ENCODE measurements at places on chromosomes 7 and 10.

DNA sequence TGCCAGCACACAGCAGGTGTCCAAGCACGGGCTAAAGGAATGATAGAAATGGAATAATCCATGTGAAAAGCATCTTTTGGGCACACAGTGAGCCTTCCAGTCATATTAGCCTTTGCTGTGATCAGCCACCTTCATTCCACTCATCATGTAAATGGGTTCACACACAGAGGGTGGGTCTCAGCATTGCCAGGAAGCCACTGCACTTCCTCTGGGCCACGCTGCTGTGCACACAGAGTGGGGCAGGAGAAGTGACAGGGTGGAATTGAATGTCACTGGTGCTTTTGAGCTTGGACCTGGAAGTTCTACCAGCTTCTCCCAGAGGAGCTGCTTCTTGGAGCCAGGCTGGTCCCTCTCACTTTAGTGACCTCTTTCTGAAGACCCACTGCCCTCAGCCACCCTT is 203.5 kb downstream of the USP6NL start:
- no peak for DNase-seq

DNA sequence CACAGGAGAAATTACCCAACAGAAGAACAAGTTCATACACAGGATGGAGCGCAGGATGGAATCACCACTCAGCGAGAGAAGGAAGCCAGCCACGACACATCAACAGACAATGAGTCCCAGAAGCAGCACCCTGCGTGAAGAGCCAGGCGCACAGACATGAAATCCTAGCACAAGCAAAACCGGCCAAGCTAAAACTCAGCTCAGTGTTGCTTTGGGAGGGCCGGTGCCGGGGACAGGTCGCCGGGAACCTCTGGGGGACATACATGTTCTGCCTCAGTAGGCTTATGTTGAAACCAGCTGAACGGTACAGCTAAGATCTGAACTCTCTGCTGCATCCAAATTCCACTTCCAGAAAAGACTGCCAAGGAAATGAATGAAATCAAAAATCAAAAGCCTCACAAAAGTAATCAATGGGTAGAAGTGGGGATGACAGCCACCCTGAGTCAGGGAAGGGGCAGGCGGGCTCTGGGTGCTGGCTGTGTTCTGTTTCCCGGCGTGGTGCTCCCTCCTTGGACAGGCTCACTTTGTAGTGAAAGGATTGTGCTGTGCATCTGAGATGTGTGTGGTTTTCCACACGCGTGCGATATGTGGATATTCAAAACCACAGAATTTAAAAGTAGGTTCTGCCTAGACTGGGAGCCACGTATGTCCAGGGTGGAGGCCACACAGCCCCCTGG is 114.7 kb downstream of the PDGFA start:
- no peak for DNase-seq

- no peak for DNase-seq
Observed at GRCh38 chr10:112213836-112214235, 30.3 kb upstream of the GPAM start.

- no peak for DNase-seq
Observed at GRCh38 chr10:114157912-114158311, 16.1 kb downstream of the CCDC186 start.

DNA sequence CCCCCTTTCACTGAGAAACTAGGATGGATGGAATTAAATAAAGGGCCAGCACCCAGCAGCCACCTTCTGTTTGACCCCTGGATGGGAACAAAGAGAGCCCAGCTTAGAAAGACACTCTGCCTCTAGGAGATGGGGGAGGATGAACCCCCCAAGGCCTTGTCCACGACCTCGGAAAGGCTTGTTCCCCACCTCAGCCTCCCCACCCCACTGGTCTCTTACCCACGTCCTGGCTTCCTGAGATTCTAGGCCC is 9.7 kb downstream of the ITPRIP start:
- DNase-seq = no peak

Measured in kidney capillary endothelial cell (primary cell).